ENCODE measurements at places on chromosomes 2 and 18.

GRCh38 chr2:101790857-101791256 is 93.3 kb downstream of the MAP4K4 start:
- no peak for DNase-seq

DNA sequence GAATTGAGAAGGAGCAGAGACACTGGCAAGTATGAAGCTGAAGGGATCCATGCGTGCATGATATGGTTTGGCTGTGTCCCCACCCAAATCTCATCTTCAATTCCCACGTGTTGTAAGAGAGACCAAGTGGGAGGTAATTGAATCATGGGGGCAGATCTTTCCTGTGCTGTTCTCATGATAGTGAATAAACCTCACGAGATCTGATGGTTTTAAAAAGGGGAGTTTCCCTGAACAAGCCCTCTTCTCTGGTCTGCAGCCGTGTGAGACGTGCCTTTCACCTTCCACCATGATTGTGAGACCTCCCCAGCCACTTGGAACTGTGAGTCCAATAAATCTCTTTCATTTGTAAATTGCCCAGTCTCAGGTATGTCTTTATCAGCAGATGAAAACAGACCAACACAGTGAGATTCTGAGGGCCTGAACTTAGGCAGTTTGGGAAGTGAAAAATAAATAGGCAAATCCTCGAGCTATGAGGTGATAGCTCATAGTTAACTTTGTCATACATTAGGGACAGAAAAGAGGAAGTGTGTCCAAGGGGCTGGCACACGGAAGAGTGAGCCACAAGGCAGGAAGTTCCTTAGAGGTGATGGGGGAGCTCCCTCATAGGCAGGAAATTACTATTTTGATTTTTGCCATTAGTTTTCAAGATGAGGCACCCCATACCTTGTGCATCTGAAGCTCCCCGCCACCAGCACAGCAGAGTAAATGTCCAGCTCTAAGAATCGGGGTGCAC is 658.8 kb upstream of the ID2 start:
- DNase-seq: no peak

DNA sequence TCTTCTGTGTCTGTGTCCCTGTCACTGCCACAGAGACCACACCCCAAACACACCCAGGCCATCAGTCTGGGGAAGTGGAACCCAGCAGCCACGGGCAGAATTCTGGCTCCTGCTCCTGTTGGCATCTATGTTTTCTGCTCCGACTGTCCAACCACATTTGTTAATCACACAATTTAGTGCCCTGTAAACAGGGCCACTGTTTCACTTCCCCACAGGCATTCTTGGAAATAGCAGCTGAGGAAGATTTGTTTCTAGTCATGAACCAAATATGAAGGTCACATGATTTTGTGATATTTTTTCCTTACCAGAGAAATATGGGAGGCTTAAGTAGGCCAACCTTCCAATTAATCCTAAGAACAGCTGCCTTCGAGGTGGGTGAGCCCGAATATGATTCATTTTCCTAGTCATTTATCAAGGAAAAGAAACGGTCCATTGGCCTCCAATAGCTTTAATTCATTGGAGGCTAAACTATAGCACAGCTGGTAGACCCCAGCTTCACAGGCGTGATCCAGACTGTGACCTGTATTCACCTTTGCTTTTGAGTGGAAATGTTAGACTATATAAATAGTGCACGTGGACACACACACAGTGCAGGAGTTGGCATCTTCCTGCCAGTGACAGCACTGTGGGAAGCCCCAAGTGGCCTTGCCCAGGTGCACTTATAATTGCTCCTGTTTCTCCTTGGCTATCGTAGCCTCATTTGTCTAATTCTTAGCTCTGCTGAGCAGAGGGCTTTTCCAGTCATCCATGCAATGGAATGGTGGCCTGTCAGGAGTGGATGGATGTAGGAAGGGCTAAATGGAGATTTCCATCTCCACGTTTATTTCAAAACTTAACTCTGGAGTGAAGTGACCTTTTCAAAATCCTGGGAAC is 267.9 kb downstream of the LPIN1 start:
- DNase-seq: no peak

GRCh38 chr2:200107514-200108217 is 152.3 kb downstream of the MAIP1 start:
- no peak for DNase-seq

DNA sequence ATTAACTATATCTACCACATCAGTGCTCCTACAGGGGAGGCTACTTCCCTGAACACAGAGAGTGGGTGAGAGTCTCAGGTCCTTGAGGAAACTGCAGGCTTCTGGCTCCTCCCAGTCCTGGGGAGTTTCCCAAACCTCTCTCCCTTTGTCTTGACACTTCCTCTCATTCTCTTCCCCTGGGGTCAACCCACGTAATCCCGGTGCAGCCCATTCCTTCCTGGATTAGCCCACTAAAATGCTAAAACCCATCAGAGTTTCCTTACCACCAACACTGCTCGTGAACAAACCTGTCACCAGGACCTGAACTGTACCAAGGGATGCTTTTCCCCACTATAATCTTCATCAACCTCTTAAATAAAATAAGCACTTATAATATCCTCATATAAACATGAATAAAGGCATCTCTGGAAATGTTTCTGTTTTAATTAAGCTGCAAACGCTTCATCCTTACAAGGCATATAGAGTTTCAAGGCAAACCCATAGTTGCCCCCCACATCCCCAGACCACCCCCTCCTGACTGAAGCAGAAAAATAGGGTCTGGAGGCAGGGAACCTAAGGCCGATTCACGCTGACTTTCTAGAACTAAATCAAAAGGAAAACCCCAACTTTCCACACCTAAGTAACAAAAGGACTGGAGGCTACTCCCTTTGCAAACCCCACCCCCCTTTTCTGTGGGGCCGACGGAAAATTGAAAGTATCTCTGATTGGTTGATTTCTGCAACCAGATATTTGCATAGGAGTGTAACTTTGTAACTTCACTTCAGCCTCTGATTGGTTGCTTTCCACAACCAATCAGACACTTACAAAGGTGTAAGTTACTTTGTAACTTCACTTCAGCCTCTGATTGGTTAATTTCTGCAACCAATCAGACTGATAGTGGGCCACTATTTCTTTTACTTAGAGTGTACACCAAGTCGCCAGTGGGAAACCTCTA is 19.0 kb downstream of the TMSB10 start:
- DNase-seq: peak; percentile 5

GRCh38 chr2:239928391-239929350 is 96.5 kb downstream of the NDUFA10 start:
- DNase-seq: no peak

DNA sequence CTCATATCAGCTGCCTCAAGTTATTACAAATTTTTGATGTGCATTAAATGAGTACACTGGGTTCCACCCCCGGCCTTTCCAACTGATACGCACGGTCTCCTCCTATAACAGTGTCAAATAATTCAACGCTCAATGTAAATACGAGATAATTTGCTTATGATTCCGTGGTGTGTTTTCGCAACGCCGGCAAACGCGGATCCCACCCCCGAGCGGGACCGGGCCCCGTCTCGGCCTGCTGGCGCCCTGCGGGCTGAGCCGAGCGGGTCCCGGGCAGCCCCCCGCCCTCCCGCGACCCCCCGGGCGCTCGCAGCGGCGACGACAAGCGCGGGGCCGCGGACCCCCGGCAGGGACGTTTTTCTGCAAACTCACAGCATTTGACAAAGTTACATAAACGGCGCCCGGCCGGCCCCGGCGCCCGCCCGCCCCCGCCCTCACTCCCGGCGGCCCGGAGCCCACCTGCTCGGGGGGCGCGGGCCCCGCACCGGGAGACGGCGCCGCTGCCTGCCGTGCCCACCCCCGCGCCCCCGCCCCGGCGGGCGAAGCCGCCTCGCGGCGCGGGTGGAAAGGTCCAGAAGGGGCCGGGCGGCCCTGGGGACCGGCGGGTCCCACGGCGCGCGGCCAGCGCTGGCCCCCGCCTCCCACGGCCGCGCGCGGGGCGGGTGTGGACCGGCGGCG is 762 bp downstream of the HDAC4 start:
- DNase-seq: no peak

- no peak for DNase-seq
These were observed 94.3 kb upstream of the TEX51 start for GRCh38 chr2:126804347-126804746.

- DNase-seq: no peak
These were observed 775 bp downstream of the SNED1 start for GRCh38 chr2:240998995-240999791.

DNA sequence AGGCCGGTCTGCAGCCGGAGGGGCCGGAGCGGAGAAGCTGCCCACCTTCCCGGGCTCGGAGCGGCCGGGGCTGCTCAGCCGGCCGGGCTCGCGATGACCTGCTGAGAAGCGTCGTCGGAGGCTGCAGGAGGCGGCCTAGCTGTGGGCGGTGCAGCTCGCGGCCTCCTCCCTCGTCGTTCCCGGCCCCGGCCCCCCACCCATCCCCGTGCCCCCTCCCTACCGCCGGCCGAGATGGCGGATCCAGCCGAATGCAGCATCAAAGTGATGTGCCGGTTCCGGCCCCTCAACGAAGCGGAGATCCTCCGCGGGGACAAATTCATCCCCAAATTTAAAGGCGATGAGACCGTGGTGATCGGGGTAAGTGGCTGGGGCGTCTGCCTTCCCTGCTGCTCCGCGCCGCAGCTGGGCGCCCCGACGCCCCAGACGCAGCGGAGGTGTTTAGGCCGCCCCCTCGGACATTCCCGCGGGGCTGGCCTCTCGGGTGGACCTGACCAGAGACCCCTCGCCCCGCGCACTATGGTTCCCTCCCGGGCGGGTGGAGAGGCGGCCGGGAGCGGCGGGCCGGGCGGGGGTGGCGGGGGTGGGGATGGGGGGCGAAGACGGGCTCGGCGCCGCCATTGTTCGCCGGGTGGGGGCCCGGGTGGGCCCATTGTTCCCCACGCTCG is 492 bp downstream of the KIF5C start:
- no peak for DNase-seq

GRCh38 chr2:105166688-105167087 is 74.9 kb upstream of the GPR45 start:
- DNase-seq: no peak

DNA sequence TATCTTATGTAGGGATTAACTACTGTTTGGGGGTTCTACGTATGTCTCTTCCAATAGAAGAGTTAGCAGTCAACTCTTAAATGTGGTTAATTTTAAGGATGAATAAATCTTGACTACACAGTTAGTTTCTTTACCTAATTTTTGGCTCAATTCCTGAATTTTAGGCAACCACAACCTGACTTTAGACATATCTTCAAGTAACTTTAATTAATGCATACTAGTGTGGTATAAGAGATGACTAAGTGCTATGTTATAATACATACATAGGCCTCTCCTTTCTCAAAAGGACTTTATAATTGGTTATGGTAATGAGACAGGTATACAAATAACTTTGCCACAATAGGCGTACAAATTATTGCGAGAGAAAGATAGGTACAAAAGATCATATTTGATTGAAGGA is 312.0 kb downstream of the IRS1 start:
- DNase-seq: no peak

GRCh38 chr2:191115804-191116203 is 35.0 kb downstream of the STAT4 start:
- no peak for DNase-seq

DNA sequence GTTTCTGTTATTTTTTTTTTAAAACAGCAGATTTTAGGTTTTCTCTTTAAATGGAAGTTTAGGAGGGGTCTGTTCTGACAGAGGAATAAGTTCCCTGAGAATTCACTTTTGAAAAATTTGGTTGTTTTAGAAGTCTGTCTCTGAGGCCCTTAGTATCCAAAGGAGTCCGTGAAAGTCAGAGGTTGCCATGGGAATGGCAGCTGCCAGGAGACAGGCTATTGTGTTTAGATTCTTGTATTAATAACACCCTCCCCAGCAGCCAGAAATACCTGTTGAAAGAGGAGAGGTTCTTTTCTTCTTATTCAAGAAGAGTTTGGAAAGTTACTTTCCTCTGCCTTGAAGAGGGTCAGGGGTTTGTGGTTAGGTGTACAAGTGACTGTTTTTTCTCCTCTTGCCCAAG is 29.5 kb downstream of the TNP1 start:
- no peak for DNase-seq

DNA sequence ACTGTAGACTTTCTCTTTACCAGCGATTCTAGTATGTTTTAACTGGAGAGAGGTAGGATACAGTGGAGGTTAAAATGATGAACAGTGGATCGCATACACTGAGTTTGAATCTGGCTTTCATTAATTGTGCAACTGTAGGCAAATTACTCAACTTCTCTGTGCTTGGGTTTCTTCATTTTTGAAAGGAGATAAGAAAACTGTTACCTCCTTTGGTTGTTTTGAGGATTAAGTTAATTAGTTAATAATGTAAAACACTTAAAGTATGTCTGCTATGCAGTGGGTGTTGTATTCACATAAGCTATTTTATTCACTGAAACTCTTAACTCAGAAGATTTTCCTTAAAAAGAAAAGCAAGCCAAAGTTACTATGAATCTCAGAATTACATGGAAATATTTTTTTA is 111.8 kb upstream of the CYP20A1 start:
- no peak for DNase-seq

DNA sequence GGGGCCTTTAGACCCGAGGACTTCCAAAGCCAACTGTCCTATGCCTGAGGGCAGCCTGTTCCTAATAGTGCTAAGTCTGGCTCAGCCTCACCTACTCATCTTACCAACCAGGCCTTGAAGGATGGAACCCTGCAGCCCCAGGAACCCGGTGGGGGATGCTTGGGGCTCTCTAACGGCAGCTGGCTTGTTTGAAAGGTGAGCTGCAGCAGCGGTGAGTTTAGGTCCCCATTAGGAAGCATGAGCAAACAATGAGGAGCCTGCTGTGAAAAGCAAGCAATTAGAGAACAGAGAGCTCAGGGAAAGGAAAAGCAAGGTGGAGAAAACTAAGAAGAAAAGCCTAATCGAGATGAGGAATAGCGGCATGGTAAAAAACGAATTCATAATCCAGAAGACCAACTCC is 39.9 kb downstream of the SP110 start:
- DNase-seq: no peak

DNA sequence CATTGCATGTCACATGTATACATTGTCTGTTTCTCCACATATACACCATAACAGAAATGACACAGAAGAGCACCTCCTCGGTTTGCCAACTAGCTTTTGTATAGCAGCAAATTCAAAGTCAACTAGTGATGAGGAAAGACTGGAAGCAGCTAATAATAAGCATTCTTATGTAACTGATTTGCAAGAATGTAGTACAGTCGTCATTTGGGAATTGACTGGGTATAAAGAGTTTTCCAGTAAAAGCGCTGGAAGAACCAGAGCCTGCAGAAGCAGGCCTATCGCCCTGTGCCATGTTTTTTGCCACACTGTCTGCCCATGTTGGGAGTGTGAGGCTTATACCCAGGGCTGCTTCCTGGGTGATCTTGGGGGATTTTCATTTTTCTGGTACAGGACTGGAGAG is 310.6 kb downstream of the GBX2 start:
- no peak for DNase-seq

Measured in effector CD8-positive, alpha-beta T cell (primary cell).